ENCODE measurements at places on chromosomes 7 and 10. TPM values are rescaled to one million over a fixed set of nuclear protein-coding genes. Genes with fewer than 3 reads are reported as not detected.

Gene SFXN2
- 28.0 TPM for total RNA-seq

Gene PLEKHA8
- total RNA-seq, result 11.7 TPM

Gene HELLS
- 147 TPM for total RNA-seq

Gene EBF3
- not detected for total RNA-seq

Gene HMX3
- 0.24 TPM for total RNA-seq

Gene TMEM176A
- not detected for total RNA-seq

DNA sequence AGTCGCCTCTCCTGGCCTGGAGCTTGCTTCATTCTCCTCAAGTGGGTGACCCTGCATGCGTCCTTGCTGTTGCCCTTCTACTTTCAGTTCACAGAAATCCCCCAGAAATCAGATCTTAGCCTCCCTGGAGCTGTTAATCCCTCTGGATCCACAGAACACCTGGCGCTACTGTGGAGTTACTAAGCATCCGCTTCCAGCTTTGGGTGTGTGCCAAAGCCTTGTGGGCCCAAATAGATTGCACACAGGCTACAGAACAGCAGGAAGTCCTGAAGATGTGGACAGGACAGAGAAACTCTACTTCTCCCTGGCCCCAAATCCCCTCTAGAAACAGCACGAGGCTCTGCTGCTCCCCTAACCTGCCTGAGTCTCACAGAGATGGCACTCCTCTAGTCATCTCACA is 36.6 kb upstream of the PDLIM1 start:
- no peak overlapping the region for H3K4me3 ChIP-seq
- no peaks in the 10 kb centered on the region for H3K36me3 ChIP-seq
- no peaks in the 10 kb centered on the region for H3K4me1 ChIP-seq
- DNase-seq, result no peak
- H3K27me3 ChIP-seq, result no peaks in the 10 kb centered on the region
- H3K27ac ChIP-seq, result no peak overlapping the region

DNA sequence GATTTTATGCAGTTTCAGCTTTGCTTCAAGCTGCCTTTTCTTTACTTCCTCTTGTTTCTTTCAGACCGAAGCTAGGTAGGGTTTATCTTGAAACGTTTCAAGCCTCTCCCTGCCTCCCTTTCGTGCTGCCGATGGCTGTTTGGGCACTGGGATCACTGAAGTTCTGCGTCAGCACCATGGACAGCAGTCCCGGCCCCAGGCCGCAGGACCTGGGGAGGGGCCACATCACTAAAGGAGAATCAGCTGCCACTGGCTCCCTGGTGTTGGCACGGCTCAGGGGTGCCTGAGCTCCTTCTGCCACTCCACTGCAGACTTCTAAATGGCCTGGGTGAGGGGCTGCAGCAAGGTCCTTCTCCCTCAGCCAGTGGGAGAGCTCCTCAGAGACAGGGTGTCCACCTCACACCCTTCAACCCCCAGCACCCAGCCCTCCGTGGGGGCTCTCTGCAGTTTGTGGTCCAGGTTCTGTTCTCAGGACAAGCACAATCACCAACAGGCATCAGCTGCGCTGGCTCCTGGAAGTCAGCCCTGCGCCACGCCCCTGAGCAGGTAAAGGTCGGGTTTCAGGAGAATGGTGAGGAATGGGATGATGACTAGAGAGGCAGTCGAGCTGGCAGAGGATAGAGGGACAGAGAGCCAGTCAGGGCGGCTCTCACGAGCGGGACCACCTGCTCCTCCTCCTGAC is 387.2 kb downstream of the TCERG1L start:
- no peaks in the 10 kb centered on the region for H3K27me3 ChIP-seq
- no peak overlapping the region for H3K27ac ChIP-seq
- no peak overlapping the region for H3K4me3 ChIP-seq
- H3K4me1 ChIP-seq, result no peaks in the 10 kb centered on the region
- DNase-seq, result no peak

DNA sequence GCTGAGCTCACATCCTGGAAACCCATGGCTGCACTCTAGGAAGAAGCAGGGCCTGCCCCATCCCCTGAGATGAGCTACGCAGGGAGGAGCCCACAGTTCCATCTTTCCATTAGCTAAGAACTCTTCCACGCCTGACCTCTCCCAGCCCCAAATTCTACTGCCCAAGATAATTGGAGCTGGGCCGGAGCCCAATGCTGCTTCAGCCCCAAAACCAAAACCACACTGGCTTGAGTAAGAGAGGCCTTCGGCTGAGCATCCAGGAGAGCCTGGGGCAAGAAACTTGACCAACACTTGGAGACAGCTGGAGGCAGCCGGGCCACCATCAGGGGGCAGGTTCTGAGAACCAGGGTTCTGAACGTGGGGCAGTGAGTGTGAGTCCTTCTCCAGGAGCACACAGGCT is 116.1 kb upstream of the ZMIZ1 start:
- DNase-seq, result no peak
- H3K4me1 ChIP-seq, result no peaks in the 10 kb centered on the region
- no peaks in the 10 kb centered on the region for H3K36me3 ChIP-seq
- no peak overlapping the region for H3K4me3 ChIP-seq
- no peaks in the 10 kb centered on the region for H3K27me3 ChIP-seq

DNA sequence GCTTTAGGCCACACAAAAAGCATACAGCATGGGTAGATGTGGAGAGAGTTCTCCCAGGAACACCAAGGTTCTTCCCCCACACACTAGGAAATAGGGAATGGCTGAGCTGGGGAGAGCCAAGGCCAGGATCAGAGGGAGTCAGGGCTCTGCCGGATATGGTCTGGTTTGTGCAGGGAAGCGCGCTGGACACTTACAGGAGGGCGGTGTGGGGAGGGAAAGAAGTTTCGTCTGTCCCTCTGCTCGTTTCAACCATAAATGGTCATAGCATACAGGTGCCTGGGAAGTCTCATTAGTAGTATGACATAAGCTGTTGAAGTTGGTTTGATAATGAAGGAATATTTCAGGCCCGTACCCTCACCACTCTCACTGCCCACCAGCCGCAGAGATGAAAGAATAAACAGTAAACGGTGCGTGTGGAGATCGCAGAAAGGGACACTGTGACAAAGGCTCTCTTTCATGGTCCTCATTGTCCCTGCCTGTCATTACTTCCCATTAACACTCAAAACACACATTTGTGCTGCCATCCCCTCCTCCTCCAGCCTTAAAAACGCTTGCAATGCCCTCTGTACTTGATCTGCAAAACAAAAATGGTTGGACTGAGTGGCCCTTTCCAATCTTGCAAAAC is 207.2 kb downstream of the CELF2 start:
- peaks cover 87% of the 10 kb centered on the region for H3K4me1 ChIP-seq
- H3K27ac ChIP-seq, result peak overlapping the region; percentile 91
- DNase-seq, result no peak

DNA sequence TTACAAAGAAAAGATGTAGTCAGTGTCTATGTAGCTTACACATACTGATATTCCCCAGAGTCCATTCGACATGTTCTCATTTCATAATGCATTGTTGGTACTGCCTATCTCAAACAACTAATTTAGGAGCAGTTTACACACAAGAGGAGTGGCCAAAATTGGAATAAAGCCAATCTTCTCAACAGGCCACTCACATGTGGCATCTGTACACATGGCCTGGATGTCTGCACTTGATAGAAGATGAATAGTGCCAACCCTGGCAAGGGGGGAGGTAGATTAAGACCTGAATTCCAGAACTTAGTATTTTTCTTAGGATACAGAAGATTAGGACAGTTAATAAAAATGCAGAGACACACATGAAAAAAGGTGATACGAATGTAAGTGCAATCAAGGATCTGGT is 125.3 kb upstream of the STARD3NL start:
- H3K27me3 ChIP-seq, result no peaks in the 10 kb centered on the region
- no peaks in the 10 kb centered on the region for H3K36me3 ChIP-seq
- H3K4me3 ChIP-seq, result no peak overlapping the region
- no peak overlapping the region for H3K27ac ChIP-seq
- H3K4me1 ChIP-seq, result no peaks in the 10 kb centered on the region

DNA sequence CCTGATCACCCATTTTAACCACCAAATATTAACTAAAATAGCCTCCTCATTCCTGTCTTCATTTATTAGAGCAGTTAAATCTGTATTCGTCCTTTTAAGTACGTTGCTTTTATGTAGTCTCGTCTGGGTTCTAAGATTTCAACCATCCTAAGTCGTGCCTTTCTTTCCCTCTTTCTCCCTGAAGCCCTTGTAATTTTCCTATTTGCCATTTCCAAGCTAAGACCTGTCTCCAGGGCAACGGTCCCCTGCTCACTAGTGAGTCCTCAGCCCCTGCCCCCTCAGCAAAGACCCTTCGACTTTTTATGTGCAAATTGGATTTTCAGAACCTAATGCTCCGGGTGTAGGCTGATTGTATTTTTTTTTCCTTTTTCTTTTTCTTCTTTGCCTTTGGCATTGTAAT is 16.1 kb upstream of the MEST start:
- no peaks in the 10 kb centered on the region for H3K36me3 ChIP-seq
- H3K27ac ChIP-seq, result no peak overlapping the region
- no peak overlapping the region for H3K4me3 ChIP-seq
- no peaks in the 10 kb centered on the region for H3K27me3 ChIP-seq
- H3K4me1 ChIP-seq, result peaks cover 14% of the 10 kb centered on the region
- DNase-seq, result no peak

DNA sequence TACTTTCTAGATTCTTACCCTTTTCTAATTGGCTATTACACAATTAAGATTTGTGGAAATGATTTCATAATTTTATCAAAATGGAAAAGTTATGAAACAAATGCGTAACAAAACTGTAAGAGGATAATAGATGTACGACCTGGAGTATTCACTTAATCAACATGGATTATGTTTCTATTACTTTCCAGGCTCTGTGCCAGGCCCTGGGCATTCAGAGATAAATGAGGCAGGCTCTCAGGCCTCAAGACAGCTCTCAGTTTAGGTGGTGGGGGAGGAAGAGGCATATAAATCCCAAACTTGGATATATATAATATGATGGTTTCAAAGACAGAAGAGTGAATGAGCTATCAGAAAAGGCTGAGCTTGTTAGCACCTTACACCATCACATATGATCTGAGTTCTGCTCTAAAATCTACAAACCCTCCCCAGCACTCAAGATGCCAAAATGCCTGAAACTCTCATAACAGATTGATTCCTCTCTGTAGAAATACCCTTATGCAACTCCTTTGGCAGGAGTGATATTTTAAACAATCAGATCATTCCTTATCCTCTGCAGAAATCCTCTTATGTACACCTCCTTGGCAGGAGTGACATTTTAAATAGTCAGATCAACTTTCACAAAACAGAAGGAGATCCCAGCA is 42.5 kb downstream of the ACBD5 start:
- no peak overlapping the region for H3K27ac ChIP-seq
- no peak for DNase-seq
- no peaks in the 10 kb centered on the region for H3K27me3 ChIP-seq
- H3K4me1 ChIP-seq, result no peaks in the 10 kb centered on the region

GRCh38 chr7:92456236-92456635 is 9.0 kb downstream of the GATAD1 start:
- H3K27ac ChIP-seq, result no peak overlapping the region
- H3K4me1 ChIP-seq, result no peaks in the 10 kb centered on the region
- no peaks in the 10 kb centered on the region for H3K27me3 ChIP-seq
- H3K36me3 ChIP-seq, result peaks cover 12% of the 10 kb centered on the region
- no peak for DNase-seq

GRCh38 chr7:100220586-100221230 is 959 bp downstream of the PVRIG start:
- DNase-seq, result peak; percentile 15
- H3K27me3 ChIP-seq, result no peaks in the 10 kb centered on the region
- peaks cover 57% of the 10 kb centered on the region for H3K36me3 ChIP-seq
- H3K27ac ChIP-seq, result peak overlapping the region; percentile 99
- peaks cover 51% of the 10 kb centered on the region for H3K4me1 ChIP-seq

GRCh38 chr10:26378861-26379294 is 59.3 kb upstream of the APBB1IP start:
- H3K36me3 ChIP-seq, result no peaks in the 10 kb centered on the region
- no peak overlapping the region for H3K27ac ChIP-seq
- no peaks in the 10 kb centered on the region for H3K4me1 ChIP-seq
- H3K27me3 ChIP-seq, result no peaks in the 10 kb centered on the region
- no peak for DNase-seq

GRCh38 chr7:138127996-138128395 is 51.7 kb downstream of the AKR1D1 start:
- no peaks in the 10 kb centered on the region for H3K4me1 ChIP-seq
- H3K36me3 ChIP-seq, result no peaks in the 10 kb centered on the region
- no peak overlapping the region for H3K27ac ChIP-seq
- no peaks in the 10 kb centered on the region for H3K27me3 ChIP-seq
- no peak overlapping the region for H3K4me3 ChIP-seq

- H3K4me1 ChIP-seq, result peaks cover 17% of the 10 kb centered on the region
- no peak for DNase-seq
- H3K4me3 ChIP-seq, result no peak within 1 kb of the TSS
- no peak within 1 kb of the TSS for H3K27ac ChIP-seq
These were observed at the start of gene UTF1 for GRCh38 chr10:133230044-133230361. Gene UTF1, plus strand, starts transcription at chr10:133230217. Its CDS starts 72 bp downstream, at chr10:133230289.

- H3K27me3 ChIP-seq, result peaks cover 6% of the 10 kb centered on the region
- DNase-seq, result no peak
- peaks cover 9% of the 10 kb centered on the region for H3K4me1 ChIP-seq
- no peak overlapping the region for H3K4me3 ChIP-seq
These were observed 60.0 kb upstream of the NKX6-2 start for GRCh38 chr10:132845780-132846595.
